CD4-positive, alpha-beta T cell treated with Interleukin-6 at 100 ng/mL for 8 hours (primary cell): ENCODE measurements at places on chromosomes 12 and 14.

DNA sequence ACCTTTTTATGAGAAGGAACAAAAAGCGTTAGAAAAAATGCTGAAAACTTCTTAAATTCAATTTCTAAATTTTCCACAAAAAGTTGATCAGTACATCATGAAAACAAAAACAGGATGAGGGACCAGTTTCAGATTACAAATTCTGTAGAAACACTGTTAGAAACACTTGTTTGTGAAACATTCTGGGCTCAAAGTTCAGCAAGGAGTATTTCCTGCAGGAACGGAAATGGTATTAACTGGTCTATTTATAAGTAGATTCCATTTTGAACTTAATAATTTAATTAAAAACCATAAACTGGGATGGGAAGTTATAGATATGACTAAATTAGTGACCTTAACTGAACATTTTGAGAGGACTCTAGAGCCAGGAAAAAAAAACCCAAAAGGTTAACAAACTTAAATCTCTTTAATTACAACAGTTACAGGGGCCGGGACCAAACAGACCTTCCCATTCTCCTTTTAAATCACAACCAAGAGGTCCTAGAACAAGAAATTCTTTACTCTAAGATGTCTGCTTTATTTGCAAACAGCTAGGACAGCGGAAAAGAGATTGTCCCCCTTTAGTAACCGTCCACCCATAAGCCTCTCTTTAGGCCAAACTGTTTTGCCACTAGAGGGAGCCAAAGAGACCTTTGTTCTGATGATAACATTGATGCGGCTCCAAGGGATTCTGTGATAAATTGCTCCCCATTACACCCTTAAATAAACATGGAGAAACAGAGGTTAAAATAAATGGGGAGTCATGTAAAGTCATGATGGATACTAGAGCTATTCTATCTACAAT, 69.0 kb upstream of the RERGL start:
- peak; percentile 5 for DNase-seq

- DNase-seq, result no peak
These were observed 62.3 kb upstream of the TMEM132C start for GRCh38 chr12:128204711-128205110.

- DNase-seq, result no peak
These were observed 5.7 kb downstream of the MAP3K9 start for GRCh38 chr14:70803321-70804310.

DNA sequence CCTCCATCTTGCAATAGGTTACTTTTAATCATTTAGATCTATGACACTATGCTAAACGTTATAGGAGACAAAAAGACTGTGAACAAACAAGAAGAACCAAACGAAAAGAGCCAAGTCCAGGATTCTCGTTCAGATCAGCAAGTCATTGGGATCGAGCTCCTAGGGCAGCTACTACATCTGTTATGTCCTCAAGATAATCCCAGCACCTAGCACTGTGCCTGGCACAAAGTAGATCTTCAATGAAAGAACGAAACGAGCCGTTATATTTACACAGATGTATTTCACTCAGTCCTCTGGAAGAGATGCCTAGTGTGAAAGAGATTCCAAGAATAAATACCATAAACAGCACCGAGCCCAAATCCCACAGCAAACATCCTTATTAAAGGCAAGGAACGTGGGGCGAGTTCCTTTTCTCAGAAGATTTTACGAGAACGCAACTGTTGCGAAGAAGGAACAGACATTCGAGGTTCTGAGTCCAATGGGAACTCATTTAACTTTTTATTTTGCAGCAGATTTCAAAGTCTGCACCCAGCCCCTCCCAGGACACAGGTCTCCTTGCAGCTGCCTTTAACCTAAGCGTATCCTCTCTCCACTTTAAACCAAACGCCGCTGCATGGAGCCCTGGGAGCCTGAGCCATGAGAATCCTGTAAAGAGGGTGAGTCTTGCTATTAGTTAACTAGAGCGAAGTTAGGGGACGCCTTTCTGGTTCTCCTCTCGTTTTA, 544 bp upstream of the TDP1 start:
- no peak for DNase-seq
